ENCODE measurements at places on chromosomes 6 and 20. TPM values are rescaled to one million over a fixed set of nuclear protein-coding genes. Genes with fewer than 3 reads are reported as not detected.
A peak's percentile ranks its signal among the peaks of the same experiment; 100 is the strongest.

- DNase-seq = peak; percentile 44
These were observed 21.4 kb upstream of the AKIRIN2 start for GRCh38 chr6:87723170-87724078.

DNA sequence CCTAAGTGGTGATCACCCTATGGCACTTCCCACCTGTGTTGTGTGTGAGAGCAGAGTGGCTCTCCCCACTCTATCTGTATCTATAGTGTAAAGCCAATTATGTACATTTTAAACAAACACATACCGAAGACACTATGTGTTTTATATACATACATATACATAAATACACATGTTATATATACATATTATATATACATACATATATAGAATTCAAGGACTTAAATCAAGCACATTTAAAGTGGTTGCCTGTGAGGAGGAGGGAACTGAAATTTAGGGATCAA, 246.6 kb downstream of the LY86 start:
- DNase-seq = no peak

- DNase-seq = no peak
These were observed 84.7 kb upstream of the RNF24 start for GRCh38 chr20:4099905-4100675.

The OPRM1 gene
- polyA plus RNA-seq = not detected

- DNase-seq = no peak
These were observed 93.6 kb downstream of the FOXC1 start for GRCh38 chr6:1703091-1703855.

DNA sequence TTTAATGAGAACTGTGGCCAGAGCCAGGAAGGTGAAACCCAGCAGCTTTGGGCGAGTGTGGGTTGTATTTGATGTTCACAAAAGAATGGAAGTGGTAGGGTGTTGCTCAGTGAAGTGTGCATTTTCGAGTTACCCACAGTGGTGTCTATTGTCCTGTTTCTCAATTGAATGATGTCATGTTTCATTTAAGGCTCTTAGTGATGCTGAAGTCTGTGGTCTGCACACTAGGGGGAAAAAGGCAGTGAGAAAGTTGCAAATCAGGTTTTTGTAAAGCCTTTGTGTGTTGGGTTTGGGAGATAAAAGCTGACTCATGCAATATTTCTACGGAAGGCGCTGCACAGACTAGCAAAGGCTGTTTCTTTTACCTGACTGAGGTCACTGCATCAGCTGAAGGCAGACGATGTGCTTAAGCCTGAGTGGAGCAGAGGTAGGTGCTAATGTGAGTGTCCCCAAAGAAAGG, 121.1 kb downstream of the PLEKHG1 start:
- no peak for DNase-seq

DNA sequence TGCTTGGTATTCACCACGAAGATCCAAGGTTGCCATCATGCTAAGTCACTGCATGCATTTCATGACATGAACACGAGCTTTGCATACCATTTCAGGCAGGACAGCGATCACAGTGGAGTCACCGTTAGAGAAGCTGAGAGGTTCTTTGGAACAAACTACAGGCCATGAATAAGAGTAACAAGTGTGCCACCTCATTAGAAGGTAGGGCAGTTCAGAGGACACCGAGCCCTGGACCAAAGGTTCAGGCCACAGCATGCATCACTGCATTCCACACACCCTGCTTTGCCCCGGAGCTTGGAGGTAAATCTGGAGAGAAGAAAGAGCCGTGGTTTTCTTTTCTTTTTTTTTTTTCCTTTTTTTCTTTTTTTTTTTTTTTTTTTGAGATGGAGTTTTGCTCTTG, 66.9 kb upstream of the CDH4 start:
- no peak for DNase-seq

- no peak for DNase-seq
These were observed 59.0 kb downstream of the IGF2R start for GRCh38 chr6:160027931-160028330.

Data from stomach (tissue), 19 donors.